ENCODE measurements at places on chromosomes 4 and X.
A peak's percentile ranks its signal among the peaks of the same experiment; 100 is the strongest.

DNA sequence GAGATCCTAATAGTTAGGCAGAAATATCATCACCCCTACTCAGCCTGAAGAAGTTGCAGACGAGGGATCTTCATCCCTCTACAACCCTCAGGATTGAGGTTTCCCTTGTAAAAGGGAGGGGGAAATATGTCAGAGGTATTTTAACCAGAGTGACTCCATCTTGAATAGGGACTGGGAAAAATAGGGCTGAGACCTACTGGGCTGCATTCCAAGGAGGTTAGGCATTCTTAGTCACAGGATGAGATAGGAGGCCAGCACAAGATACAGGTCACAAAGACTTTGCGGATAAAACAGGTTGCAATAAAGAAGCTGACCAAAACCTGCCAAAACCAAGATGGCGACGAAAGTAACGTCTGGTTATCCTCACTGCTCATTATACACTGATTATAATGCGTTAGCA, 17.5 kb downstream of the IL13RA2 start:
- DNase-seq, result no peak

DNA sequence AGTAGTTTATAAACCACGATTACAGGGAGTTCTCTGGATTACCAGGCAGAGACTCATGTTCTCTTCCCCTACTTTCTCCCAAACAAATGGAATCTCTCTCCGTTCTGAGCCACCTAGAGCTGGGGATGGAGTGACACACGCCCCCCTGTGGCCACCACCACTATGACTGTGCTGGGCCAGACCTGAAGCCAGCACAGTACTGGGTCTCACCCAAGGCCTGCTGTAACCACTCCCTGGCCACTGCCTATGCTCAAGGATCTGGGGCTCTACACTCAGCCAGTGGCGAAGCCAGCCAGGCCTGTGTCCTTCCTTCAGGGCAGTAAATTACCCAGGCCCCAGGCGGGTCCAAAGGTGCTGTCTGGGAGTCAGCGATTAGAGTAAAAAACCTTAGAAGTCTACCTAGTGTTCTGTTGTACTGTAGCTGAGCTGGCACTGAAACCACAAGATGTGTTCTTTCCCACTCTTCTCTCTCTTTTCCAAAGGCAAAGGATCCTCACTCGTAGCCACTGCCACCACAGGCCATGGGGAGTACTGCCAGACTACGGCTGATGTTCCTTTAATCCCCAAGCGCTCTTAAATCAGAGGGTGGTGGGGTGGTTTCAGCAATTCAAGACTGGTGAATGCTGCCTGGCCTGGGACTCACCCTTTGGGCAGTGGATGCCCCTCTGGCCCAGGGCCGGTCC, 412.2 kb upstream of the ARX start:
- DNase-seq, result no peak

DNA sequence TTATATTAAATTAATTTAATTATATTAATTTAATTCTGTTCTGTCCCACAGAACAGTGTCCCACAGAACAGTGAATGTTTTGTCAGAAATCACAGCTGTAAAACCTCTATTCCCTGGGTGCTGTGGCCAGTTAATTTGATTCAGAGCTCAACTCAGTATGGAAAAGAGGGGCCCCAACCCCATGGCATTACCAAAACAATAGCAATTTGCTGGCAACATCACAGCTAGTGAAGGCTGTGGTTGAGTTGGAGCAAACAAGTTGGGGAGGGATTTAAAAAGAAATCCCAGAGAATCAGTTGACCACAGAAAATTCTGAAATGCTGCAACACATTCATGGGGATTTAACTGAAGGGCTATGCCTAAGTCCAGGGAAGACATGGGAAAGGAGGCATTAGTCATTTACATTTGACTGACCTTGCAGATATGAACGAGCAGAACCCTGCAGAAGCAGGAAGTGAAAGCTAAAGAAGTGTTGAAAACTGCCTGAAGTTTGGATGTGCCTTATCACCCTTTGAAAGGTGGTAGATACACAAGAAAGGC, 30.1 kb downstream of the PDHA2 start:
- no peak for DNase-seq

DNA sequence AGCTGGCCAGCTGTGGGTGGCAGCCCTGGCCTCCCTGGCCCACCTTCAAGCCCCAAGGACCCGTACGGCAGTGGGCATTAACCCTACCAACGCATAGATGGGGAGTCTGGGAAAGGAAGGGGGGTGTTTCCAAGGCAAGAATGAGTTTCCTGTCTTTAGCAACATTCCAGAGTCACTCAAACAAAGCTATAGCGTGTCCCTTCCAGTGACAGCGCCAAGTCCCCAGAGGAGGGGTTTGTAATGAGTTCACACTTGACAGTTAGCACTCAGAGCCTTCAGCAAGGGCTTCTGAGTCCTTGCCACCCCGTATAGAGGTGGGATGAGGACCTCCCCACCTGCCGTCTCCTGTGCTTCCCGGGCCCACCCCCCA, 1.8 kb downstream of the BGN start:
- DNase-seq, result no peak

- no peak for DNase-seq
These were observed 111.1 kb upstream of the TLL1 start for GRCh38 chr4:165761963-165762362.

DNA sequence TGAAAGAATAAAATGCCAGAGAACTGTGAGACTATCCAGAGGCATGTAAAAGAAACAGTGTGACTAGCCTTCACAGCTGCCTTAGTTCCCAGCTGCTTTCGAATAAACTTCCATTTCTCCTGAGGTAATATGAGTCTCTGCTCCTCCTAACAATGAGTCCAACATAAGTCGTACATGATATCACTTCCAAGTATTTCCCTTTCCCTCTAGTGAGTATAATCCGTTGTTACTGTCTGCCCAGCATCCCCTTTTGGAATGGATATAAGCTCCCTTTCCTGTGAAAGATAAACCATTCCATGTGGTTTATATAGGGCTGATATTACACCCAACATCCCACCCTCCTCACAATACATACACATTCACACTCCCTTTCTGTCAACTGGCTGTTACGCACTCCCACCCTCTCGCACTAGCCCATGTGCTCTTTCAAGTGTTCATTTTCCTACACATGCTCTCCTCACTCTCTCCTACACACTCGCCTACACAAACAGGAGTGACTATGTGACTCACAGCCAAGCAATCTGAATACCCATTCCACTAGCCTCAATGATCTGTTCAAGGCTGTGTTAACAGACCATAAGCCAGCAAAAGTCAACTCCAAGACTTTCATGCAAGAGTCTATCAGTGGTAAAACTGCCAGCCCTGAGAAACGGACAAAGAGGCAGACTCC, 5.0 kb downstream of the NAF1 start:
- no peak for DNase-seq

- no peak for DNase-seq
These were observed 125.4 kb upstream of the CXorf66 start for GRCh38 chrX:140090800-140091124.

- DNase-seq, result peak; percentile 42
These were observed 69.2 kb downstream of the PHKA1 start for GRCh38 chrX:72644946-72645345.

- no peak for DNase-seq
These were observed at the start of gene L1CAM for GRCh38 chrX:153885968-153886903. TSS of gene L1CAM (minus strand) at chrX:153886173. CDS start at chrX:153875836, 10,337 bp downstream.

DNA sequence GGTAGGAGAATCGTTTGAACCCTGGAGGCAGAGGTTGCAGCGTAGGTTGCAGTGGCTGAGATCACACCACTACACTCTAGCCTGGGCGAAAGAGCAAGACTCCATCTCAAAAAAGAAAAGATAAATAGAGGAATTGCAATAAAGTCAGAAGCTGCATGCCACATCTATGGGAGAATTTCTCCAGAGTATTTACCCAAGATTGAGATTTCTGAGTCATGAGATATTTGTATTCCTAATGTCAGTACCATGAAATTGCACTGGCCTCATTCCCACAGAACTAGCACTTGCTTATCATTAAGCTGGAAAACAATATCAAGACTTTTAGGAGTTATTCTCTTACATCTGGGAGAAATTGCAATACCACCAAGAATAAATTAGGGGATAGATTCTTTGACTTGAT, 37.4 kb downstream of the ASIC5 start:
- DNase-seq, result no peak

GRCh38 chr4:73750730-73751129, 10.4 kb downstream of the CXCL8 start:
- no peak for DNase-seq
